GM19239 (cell line): ENCODE measurements at places on chromosomes 11 and 22.

- DNase-seq: no peak
These were observed 35.5 kb upstream of the OLFML1 start for GRCh38 chr11:7449841-7450214.

DNA sequence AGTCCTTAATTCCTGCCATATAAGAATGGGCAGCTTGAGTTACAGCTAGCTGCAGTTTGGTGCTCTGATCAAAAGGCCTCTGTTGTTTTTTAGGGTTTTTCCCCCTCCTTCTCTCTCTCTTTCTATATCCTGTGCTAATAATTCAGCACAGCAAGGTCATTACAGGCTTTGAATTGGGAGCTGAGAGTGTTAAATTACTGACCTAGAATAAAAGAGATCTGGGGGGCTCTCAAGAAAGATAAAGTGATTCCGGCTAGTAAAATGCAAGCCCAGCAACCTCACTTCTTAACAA lies 84.9 kb downstream of the CSTPP1 start:
- no peak for DNase-seq

DNA sequence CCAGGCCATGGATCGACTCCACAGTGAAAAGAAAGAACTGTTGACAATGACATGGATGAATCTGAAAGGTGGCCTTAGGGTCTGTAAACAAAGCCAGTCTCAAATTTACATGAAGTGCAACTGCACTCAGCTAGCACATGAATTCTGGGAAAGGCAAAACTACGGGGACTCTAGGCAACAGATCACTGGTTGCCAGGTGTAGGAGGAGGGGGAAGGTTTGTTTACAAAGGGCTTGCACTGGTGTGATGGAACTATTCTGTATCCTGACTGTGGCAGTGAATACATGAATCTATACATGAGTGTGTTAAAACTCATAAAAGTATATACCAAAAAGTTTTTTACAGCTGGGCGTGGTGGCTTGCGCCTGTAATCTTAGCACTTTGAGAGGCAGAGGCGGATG lies 27.3 kb downstream of the ALX4 start:
- DNase-seq: no peak

DNA sequence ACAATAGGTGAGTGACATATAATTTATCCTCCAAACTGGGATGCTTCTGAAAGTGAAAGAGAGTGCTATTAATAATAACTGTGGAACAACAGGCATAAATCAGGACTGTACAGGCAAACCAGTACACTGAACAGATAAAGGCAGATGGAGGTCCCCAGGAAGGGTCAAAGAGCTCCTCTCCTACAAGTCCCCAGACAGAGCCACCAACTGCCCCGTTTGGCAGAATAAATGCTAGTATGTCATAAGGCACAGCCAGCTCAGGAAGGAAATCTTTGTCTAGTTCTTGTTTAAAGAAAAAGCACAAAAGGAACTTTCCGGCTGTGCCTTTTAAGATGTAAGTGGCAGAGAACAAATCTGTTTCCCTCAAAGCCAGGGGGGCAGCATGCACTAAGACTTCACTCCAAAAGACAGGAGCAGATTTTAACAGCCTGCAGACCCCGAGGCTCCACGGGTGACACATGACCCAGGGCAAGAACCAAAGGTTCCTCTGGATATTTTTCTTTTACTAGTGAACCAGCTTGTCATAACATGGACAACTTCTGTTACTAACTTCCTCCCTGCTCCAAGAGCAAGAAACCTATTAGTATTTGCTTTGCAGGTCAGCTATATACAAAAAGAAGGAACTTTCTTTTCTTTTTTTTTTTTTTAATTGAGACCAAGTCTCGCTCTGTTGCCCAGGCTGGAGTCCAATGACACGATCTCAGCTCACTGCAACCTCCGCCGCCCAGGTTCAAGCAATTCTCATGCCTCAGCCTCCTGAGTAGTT lies 50.2 kb downstream of the MYH9 start:
- DNase-seq: no peak

GRCh38 chr11:65493367-65494176 lies 5.3 kb upstream of the MALAT1 start:
- DNase-seq: no peak
